ENCODE measurements at places on chromosomes 3 and 15.

DNA sequence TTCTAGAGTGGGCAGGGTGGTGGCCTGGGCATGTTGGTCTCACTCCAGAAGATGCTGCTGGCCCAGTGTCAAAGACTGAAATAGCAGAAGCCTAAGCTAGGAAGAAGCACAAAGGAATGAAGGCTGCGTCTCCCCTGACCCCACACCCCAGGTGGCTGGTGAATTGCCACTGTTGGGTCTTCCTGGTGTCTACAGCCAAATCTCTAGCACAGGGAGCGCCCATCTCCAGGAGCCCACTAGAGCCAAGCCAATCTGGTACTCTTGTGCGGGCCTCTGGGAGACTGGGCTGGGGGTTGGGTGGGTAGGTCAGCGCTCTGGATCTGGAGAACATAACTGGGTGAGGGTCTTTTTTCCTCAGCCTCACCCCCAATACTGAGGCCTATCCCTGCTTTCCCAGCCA, 894 bp downstream of the TUSC2 start:
- no peak for DNase-seq

DNA sequence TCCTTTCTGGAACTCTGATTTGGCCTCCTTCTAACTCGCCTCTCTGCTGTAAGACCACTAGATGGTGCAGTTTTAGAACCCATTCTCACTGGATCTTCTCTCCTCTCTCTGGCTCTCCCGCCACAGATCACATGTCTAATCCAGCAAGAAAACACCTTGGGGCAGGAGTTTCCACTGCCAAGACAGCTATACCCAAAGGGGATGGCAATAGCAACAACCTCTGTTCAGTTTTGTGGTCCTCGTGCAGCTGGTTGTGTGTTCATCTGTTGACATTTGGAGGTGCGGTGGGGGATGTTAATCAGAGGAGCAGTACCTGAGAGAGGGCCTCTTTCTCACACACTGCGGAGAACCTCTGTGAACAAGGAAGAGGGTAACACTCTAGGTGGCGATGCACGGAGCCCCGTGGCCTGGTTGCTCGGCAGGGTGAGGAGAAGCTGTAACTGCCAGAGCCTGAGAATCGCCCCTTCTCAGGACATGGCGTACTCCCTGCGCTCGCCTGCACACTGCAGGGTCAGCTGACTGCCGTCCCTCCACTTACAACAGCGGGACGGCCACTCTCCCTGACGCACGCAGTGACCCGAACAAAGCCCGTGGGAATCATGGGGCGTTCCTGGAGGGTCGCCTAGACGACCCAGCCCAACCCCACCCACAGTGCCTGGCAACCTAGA, at the start of gene TEX55:
Gene TEX55 (plus strand): TSS at position 666 of the 668 bp plus-strand sequence. CDS start 25 bp downstream, outside the sequence.
- DNase-seq: no peak

DNA sequence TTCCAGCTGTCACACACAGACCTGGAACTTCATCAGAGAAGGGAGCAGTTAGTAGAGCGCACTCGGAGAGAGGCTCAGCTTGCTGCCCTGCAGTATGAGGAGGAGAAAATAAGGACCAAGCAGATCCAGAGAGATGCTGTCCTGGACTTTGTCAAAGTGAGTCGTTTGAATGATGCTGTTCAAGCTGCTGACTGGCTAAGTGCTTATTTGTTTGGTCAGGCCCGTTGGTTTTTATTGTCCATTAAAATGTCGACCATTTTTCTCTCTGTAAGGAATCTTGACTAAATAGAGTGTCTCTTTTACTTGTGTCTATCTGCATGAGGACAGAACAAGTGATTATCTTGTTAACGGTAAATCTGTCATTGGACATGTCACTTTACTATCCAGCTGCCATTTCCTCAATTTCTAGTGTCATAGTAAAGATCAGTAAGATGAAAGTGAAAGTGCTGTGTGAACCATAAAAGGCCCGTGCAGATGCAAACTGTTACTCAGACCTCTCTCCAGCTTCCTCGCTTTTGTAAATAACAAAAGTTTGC, 56.9 kb downstream of the LRCH3 start:
- no peak for DNase-seq

DNA sequence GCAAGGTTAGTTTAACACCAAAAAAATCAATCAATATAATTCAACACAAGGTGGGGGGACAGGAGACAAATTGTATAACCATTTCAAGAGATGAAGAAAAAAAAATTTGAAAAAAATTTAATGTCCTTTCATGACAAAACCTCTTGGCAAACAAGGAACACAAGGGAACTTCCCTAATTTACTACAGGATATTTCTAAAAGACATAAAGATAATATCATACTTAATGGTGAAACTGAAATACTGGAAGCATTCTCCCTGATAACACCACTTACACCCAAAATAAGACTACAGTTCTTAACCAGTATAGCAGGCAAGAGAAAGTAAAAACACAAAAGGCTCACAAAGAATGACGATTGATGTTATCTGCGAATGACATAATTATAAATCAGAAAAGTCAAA, 44.7 kb downstream of the IFT57 start:
- no peak for DNase-seq

DNA sequence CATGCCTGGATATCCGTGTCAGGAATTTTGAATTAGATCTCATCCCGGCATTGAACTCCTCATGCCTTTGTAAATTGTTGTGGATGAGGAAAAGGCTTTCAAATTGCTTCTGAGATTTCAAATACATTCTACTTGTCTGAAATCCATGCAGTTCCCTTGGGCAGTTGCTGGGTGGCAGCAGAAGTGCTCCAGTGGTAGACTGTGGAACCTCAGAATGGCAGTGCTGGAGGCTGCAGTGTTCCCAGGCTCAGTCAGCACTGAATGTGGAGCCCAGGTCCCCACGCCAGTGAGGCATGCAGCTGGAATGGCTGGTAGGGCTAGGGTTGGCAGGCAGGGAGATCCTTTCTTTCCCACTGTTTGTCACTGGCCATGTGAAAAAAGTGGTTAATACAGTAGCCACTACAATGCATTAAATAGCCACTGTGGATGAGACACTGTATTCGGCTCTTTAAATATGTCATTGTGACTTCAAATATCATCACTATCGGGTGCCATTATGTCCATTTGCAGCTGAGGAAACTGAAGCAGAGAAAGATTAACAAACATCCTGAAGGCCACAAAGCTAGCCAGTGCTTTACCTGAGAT, 98.6 kb downstream of the TPRG1 start:
- DNase-seq: peak; percentile 3

DNA sequence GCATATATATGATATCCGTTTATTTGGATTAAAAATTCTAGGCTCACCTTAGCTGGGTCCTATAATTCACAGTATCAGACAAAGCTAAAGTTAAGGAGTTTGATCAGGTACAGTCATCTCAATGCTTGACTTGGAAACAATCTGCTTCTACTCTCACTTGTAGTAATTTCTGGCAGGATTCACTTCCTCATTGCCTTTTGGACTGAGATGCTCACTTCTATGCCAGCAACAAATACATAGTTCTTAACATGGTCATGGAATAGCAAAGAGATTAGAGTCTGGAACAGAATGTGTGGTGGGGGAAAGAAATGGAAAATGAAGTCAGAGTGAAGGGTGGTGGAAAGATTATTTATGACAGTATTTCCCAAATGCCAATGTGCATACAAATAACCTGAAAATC, 693.6 kb downstream of the CADM2 start:
- DNase-seq: no peak

DNA sequence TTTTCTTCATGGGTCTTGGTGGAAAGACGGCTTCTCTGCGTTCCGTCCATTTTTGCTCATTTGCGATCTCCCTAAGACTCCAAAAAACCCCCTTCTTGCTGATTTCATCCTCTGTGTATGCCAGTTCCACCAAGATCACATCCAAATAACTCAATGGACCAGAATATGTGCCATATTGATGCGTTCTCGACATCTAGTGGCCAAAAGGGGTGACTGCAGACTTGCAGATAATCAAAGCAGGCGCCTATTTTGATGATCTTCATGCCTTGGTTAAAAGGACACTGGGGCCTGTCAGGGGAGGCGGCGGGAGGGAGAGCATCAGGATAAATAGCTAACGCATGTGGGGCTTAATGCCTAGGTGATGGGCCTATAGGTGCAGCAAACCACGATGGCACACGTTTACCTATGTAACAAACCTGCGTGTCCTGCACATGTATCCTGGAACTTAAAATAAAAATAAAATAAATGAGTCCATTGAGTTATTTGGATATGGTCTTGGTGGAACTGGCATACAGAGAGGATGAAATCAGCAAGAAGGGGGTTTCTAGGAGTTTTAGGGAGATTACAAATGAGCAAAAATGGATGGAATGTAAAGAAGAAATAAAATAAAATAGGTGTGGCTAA, 104.2 kb upstream of the RAD18 start:
- no peak for DNase-seq

DNA sequence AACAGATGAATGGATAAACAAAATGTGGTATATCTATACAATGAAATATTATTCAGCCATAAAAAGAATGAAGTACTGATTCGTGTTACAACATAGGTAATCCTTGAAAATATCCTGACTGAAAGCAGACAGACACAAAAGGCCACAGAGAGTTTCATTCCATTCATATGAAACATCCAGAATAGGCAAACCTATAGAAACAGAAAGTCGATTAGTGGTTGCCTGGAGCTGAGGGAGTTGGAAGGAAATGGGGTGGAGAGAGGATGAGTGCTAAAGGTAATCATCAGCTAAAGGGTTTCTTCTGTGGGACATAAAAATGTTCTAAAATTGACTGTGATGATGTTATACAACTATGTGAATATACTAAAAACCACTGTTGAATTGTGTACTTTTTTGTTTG, 22.9 kb downstream of the FOXP1 start:
- DNase-seq: no peak

DNA sequence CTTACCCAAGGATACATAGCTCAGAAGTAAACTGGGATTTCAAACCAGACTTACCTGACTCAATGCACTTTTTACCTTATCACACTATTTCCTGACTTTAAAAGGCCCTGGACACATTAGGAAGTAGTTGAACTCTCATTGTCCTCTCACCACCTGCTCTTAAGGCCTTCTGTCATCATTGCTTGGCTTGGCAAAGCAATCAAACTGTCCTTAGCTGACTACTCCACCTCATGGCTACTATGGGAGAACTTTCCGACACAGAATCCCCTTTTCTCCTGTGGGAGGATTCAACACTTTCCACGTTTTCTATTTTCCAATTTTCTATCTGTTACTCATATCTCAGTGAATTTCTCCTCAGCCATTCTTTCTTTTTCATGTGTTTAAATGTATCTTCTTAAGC, 55.4 kb downstream of the ZNF148 start:
- no peak for DNase-seq

DNA sequence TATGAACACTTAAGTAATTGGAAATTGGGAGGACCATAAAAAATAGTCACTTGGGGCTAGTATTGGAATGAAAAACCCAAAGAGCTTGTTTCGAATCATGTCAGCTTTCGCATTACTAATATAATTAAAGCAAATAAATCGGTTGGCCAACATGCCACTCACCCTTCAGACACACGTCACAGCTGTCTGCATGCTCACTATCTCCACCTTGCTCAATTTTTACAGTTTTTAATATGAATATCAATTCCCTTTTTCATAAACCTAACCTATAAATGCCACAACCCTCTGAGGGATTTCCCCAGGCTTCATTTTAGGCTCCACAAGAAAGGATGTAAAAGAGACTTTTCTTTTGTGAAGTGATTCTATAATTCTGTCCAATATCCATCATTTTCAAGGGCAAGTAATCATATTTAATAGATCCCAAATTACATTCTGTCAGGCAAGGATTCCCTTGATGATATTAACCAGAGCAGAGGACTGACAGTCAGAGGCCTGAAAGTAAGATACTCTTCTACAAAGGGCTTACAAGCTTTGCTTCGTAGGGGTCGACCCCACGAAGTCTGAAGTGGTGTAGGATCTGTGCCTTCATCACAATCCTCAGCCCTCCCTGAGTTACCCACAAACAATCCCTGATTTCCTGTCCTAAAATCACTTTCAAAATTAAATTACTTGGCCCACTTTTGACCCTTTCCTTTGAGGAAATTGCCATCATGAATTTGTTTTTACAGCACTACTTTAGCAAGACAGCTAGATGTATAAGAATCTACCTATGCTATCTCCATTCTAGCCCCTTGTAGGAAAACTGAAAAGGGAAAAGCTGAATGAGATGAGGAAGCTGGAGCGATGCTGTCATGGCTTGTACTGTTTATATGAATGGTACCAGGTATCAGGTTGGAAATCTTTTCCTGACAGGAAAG, 44.5 kb downstream of the NANOGP8 start:
- no peak for DNase-seq

GRCh38 chr3:87207460-87207859, 19.6 kb upstream of the CHMP2B start:
- no peak for DNase-seq

- no peak for DNase-seq
Measured at GRCh38 chr3:150749255-150749654, 13.7 kb downstream of the SIAH2 start.

- no peak for DNase-seq
Measured at GRCh38 chr15:101121511-101122090, 130.2 kb downstream of the CHSY1 start.

DNA sequence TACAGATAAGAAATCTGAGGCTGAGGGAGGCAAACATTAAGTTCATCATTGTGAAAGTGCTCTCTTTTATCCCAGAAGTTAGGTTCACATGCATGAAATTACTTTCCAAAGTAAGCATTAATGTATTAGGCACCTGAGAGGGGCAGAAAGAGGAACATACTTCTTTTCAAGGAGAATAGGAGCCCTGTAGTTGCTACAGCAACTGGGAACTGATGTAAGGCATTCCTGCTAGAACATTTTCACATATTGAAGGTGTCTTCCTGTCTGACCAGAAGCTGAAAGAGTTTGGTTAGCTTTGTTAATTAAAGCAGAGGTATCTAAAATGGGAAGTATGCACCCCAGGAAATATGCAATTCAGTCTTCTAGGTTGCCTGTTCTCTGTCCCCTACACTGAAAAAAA, 65.5 kb upstream of the ZBTB20 start:
- DNase-seq: no peak

GRCh38 chr3:123696808-123697207, 112.0 kb upstream of the HACD2 start:
- no peak for DNase-seq

DNA sequence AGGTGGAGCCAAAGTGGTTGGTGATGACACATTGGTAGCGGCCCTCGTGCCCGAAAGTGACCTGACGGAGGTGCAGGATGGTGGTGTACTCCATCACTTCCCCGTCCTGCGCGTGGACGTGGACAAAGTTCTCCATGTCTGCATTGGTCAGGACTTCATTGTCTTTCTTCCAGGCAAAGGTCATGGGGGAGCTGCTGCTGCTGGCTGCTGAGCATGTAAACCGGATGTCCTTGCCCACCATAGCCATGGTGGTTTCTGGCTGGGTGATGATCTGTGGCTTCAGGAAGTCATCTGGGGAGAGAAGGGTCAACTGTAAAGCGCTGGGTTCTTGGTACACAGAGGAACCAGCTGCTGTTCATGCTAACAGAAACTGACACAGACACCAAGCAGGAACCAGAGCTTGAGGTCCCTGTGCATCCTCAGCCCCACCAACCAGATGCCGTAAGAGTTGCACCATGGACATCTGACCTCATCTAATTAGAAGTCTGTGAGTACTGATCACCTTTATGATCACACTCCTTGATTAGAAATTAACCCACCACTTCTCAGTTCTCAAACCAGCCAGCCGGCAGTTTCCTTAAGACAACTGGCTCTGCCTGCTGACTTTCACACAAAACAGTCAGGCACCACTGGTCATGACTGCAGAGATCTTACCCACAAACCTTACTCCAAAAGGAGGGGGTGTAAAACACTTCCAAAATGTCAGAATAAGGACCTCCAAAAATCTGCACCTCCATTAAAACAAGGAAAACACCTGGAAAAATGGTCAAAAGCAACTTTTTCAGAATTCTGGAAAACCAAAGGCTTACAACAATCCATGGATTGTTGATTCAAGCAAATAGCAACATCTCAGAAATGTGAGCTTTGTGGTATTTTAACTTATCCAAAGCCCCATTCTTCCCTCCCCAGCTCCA, 114.6 kb downstream of the LRIG1 start:
- DNase-seq: no peak
